ENCODE measurements at places on chromosomes 13 and 19.

DNA sequence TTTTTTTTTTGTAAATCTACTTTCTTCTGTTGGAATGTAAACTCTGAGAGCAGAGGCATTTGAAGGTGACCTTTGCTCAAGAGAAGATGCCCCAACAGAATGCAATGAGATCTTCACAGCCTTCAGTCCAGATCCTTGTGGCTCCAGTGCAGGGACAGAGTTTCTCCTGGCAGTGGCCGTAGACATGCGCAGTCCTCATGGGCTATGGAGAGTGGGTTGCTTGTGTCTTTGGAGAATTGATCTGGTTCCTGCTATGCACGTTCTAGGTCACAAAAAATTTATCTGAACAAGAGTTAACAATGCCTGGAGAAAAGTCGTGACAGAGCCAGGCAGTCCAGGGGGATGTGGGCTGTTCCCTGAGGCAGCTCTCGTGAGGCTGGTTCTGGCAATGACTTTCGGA is 30.1 kb downstream of the TMEM255B start:
- DNase-seq = no peak

DNA sequence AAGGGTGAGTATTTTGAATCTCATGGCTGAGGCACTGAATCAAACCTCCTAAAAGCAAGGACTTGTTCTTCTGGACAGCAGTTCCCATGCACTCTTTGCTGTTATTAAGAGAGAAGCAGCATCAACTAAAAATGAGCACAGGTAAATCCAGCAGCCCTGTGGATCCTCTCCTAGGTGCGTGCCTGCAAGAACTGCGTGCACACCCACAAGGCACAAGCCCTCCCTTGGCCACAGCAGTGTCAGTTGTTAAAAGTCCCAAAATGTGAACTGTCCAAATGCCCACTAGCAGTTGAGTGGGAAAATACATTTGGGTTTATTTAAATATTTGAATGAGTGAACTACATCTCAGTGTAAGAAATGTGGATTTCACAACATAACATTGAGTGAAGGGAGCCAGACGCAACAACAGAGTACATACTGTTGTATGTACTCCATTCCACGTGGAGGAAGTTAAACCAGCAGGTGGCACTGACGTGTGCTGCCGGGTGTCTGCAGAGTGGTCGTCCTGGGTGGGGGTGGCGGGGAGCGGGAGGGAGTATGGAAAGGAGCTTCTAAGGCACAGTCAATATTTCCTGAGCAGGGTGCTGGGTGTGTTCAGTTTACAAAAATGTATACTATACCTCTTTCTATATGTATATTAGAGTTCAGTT is 266.4 kb downstream of the NALCN start:
- no peak for DNase-seq

DNA sequence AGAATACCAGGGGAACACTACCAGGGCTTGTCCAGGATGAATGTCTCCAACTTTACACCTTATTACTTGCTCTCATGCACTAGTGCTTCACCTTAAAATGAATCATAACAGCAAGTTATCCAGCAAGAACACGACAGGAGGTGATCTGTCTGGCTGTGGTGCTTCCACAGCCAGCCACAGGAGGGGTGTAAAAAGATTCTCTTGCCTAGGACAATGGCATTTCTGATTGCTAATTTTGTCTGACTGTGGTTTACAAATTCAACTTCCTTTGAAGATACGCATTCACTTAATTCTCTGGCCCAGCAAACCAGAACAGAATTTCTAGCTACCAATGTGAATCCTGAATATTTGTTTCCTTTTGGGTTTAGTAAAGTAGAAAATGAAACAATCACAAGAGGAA is 23.1 kb upstream of the COG3 start:
- DNase-seq = no peak

DNA sequence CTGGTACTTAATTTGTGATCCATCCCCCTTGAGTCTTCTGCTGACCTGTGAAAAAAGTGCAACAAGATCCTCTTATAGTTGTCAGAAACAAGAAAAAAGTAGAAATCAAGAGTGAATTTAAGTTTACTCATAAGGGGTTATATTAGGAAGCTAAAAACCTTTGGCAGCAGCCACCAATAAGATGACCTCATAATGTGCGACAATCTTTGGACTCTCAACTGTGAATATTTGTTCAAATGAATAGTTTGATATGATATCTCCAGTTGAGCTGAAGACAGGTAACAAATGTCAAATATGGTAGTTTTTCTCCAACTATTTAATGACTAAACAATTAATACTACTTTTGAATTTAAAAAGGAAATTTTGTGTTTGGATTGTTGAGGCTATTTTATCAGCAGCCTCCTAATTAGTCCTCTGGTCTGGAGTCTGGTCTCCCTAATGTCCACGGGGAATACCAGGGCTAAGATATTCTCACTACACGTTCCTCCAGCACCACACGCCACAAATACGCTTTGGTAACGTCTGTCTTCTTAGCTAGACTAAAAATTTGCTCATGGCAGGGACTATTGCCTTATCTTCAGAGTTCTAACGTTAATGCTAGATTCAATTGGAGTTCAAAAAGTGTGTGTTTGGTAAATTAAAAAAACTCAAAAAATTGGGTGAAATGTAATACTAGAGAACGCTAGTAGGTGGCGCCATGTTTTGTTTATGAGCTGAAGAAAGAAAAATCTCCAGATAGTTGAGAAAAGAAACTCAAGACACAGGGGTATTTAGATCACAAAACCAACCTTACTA is 51.0 kb upstream of the PDX1 start:
- DNase-seq = no peak

GRCh38 chr19:5907241-5907640 is 2.6 kb downstream of the VMAC start:
- no peak for DNase-seq

All from stimulated activated CD4-positive, alpha-beta T cell treated with anti-CD3 and anti-CD28 coated beads, Interleukin-12 subunit alpha, Interleukin-12 subunit beta, amount 100 ng/mL, for 48 hours (primary cell).